ENCODE measurements at places on chromosomes 3 and 15. TPM values are rescaled to one million over a fixed set of nuclear protein-coding genes. Genes with fewer than 3 reads are reported as not detected.

DNA sequence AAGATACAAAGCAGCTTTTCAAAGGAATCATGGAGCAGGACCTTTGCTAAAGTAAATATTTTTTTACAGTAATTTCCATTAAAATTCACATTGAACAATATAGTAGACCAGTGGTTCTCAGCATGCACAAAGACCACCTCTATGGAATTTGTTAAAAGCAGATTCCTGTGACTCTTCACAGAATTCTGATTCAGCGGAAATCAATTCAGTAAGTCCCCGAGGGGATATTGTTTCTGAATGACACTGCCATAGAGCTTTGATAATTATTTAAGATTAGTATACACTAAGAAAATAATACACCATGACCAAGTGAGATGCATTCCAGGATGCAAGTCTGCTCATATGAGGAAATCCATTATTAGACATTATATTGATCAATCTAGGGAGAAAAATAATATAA, 161.9 kb upstream of the TNIK start:
- no peak for DNase-seq

CLDN18 gene
- total RNA-seq = 10.1 TPM

IL16 gene
- total RNA-seq = 2.9 TPM

DNA sequence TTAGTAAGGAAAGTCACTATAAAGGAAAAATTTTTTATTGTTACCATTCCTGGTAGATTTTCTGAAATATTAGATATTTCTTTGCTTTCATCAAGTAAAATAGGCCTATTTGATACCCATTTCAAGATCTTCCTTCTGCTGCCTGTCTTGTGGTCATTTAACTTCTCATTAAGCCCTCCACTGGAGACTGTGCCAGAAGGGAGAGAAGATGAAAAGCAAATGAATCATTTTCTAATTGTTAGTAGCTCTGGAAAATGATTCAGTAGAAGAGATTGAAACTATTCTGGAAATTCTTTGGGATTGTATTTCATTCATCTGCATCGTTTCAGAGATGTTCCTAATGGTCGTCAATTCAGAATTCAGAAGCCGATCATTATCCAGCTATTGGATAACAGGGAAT, 3.2 kb downstream of the KCTD6 start:
- DNase-seq = no peak

GRCh38 chr3:47441796-47442551, 33.8 kb downstream of the SCAP start:
- no peak for DNase-seq

ADGRG7 gene
- total RNA-seq = not detected

GRCh38 chr15:98755781-98756180, 107.4 kb downstream of the IGF1R start:
- no peak for DNase-seq

- DNase-seq = no peak
Measured at GRCh38 chr3:178850450-178851190, 221.0 kb downstream of the ZMAT3 start.

MYZAP gene
- 10.9 TPM for total RNA-seq

FBLN2 gene
- total RNA-seq = 54.7 TPM

DNA sequence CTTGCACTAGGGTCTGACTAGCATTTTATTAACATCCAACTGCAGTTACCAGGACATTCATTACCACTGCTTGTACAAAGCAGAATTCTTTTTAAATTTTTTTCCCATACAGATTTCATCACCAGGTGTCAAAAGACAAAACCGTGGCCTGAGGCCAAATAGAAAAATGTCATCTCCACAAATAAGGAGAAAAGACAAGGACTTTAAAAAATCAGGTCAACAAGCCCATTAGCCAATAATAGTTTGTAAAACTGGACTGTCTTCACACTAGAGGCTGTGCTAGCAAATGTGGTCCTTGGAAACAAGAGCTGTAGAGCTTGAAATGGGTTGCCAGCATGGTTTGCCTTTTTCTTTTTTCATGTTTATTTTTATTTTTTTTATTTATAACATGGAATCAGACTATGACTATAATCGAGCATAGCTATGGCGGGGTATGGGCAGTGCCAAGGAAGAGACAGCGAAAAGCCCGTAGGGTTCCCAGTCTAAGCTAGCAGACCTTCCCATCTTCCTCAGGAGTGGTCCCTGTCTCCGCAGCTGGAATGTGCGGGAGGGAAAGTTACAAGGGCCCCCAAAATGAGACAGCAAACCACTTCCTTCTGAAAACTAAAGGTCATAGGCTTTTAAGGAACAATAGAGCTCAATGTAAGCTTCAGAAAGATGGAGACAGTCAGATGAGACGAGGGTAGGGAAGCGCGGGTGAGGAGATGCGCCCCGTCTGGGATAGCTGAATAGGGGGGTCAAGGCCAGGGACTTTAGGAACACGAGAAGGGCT, 1.5 kb downstream of the PTPN9 start:
- no peak for DNase-seq

GRCh38 chr3:134066651-134067530, 37.2 kb upstream of the SLCO2A1 start:
- DNase-seq = peak; percentile 35

- no peak for DNase-seq
Measured at GRCh38 chr3:197076415-197076814, 46.8 kb upstream of the MELTF start.

DNA sequence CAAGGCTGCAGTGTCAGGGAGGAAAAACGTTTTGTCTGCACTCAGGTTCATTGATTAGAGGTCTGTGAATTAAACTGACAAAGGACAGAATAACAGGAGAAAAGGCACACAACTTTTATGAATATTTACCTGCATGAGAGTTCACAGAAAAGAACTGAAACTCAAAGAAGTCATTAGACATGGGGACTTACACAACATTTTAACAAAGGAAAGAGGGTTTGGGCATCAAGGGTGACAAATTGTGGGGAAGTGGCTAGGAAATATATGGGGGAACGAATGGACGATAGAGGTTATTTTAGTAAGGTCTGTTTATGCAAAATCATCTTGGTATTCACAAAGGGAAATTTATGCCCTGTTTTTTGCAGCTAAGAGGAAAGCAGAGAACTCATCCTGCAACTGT, 65.6 kb upstream of the C15orf39 start:
- no peak for DNase-seq

GRCh38 chr3:187798531-187799530, 53.6 kb upstream of the BCL6 start:
- no peak for DNase-seq

- DNase-seq = no peak
Measured at GRCh38 chr3:116433552-116433951, 11.7 kb downstream of the LSAMP start.

TSPAN3 gene
- 118 TPM for total RNA-seq

DNA sequence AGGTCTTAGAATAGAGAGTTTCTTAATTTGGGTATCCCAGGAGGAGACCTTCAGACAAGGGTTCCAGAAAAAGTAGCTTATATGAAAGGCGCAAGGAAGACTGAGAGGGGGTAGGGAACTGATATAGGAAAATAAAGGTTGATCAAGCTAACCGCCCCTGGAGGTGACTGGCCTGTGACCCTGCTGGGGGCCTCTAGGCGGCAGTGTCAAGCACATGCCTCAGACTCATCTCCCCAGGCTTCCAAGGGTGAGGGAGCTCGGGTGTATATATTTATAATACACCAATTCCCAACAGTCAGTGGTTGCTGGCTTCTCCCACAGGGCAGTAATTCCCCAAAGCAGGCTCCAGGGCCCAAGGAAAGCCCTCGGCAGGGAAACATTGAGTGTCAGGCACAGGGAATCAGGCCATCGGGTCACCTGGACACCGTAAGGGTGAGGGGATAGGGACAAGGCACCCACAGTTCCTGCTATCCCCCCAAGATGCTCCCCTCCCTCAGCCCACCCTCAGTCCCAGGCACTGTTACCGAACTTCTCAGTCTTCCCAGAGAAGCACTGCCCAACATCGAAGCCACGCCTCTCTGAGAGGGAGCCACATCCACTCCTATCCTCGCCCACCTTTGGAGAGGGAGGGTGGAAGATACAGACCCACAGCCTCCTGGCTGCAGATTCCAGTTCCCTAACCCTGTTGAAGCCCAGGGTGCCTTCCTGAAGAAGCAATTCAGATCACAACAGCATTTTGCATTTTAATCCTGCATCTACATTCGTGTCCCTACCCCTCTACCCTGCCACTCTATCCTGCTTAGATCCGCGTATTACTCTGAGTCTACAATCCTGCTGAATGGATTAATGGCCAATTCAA, 19.5 kb upstream of the CAV3 start:
- DNase-seq = no peak

TM4SF18 gene
- total RNA-seq = 7.9 TPM

CDC25A gene
- 0.33 TPM for total RNA-seq

LRRC15 gene
- 0.26 TPM for total RNA-seq

- no peak for DNase-seq
Measured at GRCh38 chr3:127412578-127413317, 124.9 kb upstream of the PRR20G start.

- no peak for DNase-seq
Measured at GRCh38 chr15:41620536-41621199, 39.5 kb upstream of the MGA start.

DNA sequence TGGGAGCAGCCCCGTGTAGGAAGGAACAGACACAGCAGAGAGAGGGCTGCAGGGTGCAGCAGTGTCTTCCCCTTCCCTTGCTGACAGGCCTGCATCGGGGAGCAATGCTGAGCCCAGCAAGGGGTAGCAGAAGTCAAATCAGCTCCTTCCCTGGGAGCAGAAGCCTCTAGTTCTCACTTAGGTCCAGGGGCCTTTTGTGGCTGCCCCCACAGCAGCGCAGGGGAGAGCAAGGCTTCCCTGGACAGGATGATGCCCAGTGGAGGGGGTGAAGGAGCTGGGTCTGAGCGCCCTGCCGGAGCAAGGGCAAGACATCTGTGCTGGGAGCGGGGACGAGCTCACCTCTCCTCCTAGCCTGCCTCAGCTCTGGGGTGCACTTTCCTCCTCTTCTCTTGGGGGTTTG, 827 bp downstream of the PLCB2 start:
- DNase-seq = no peak

DNA sequence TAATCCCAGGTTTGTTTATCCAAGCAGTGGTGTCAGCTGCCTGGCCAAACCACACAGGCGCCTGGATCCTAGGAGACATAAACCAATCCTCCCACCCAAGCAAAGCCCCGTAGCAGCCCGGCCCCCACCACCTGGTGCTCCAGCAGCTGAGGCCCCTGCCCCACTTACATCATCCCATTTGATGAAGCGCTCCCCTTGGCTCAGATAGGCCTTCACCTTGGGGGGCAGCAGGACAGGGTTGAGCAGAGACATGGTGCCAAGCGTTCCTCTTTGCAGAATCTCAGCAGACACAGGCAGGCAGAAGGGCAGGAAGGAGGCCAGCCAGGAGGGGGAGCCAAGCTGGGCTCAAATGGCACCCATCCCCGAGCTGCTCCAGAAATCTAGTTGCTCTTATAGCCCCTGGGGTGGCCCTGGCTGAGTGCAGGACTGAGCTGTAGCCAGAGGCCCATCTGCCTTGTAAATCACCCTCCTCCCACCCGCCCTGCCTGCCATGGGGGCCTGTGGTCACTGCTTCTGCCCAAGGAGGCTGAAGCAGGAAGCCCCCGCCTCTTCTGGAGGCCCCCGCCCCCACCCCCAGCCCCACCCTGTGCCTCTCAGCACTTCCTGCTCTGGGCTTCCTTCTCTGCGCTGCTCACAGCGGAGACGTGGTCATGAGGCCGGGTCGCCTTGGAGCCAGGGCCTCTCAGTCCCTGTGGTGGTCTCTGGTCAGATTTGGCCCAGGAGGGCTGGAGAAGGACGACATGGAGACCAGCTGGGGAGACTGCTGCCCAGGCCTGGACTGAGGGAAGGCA, at the start of gene PLCB2:
TSS of gene PLCB2 (minus strand) at position 515 of the 791 bp plus-strand sequence. CDS start at position 252, 263 bp downstream.
- no peak for DNase-seq

RASGRP1 gene
- 1.3 TPM for total RNA-seq

DNA sequence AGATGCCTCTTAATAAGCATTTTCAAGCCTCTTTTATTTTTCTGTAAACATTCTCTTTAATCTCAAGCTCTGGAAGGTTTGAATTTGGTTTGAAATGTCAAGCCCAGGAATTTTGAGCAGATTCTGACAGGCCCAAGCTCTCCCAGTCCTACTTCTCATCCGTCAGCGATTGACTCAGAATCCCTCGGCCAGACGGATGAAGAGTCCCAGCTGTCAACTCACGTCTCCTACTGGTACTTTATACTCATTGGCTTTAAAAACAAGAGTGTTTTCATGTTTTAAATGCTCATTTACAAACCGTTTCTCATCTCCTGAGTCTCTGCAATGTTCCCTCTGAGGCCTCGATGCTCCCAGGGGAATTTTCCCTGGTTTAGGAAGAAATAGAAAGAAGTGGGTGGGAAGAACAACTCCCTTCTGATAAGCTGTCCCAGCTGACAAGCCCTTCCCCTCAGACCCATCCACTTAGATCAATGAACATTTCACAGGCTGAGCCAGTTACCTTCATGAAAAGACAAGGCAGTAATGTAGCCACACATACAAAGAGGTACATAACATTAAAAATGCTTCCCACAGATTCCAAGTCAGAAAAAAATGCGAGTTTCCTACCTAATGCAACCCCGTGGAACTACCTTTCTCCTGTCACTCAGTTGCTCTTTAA, 478.2 kb upstream of the DPH6 start:
- DNase-seq = no peak

- DNase-seq = no peak
Measured at GRCh38 chr3:127031413-127031810, 48.5 kb downstream of the PLXNA1 start.

HRG gene
- not detected for total RNA-seq

- DNase-seq = no peak
Measured at GRCh38 chr15:88608607-88609181, 12.4 kb upstream of the AEN start.

GPR62 gene
- not detected for total RNA-seq

DNA sequence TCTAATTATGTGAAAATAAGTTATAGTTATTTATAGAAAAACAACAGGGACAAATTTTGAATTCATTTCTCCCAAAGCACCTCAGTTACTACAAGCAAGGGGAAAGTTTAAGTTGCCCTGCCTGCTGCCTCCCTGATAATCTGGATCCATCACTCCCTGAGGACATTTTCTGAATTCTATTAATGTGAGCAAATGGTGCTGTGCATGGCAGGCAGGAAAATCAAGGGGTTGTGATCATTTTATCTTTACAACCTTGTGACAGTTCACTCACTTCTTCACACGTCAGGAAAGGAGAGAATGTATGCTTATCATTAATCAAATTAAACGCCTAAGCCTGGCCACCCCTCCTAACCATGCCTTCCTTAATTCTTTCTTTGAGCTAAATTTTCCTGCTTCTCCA, 39.3 kb downstream of the ITGB5 start:
- DNase-seq = no peak

DNA sequence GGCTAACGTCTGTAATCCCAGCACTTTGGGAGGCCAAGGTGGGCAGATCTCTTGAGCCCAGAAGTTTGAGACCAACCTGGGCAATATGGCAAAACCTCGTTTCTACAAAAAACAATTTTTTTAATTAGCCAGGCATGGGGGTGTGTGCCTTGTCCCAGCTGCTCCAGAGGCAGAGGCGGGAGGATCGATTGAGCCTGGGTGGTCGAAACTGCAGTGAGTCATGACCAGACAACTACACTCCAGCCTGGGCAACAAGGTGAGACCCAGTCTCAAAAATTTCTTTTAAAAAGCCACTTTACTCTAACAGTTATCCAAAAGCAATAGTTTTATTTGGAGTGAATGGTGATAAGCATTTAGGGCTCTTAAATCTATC, 12.5 kb downstream of the TRIM59 start:
- no peak for DNase-seq

Measured in body of pancreas (tissue), 4 donors.